Stimulated activated CD8-positive, alpha-beta memory T cell treated with anti-CD3 and anti-CD28 coated beads, Interleukin-2, amount 100 ng/mL, for 48 hours (primary cell): ENCODE measurements at places on chromosomes 16 and 17.

DNA sequence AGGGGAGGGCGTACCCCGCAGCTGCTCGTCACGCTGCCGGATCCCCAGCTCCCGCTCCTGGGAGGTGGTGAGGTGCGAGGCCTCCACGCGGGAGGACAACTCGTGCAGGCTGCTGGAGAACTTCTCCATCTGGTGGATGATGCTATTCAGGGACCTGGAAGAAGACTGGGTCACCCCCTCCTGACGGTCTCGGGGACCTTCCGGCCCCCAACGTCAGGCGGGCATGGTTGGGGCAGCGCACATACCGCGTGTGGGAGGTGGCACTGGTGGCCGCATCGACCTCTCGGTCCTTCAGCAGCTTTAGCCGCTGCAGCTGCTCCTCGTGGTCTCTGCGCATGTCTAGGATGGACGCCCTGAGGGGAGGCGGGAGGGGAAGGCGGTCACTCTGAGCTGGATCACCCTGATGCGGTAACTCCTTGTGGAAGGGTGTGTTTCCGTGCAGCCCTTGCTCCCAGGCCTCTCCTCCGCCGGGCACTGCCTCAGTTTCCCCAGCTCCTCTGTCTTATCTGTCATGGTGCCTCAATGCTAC, 13.3 kb upstream of the MRPL38 start:
- DNase-seq: no peak

DNA sequence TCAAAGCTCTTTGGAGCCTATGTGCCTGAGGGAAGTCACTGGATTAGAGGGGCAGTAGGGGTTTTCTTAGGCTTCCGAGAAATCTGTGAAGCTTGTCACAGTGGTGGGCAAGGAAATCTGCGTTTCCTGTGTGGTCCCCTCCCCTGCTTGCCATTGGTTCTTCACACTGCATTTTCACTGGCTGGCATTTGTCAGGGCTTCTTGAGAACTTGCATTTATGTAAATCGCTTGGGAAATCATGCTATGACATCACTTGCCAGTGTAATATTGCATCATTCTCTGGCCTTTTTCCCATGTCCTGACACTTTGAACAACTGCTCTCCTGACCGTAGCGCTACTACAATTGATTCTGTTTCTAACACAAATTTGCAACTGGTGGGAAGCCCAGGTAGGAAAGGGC, 1.8 kb downstream of the CACNG3 start:
- DNase-seq: no peak

GRCh38 chr17:73197161-73197560, 4.3 kb downstream of the COG1 start:
- DNase-seq: no peak

- DNase-seq: no peak
Measured at GRCh38 chr17:21242780-21243515, 10.3 kb downstream of the NATD1 start.

- DNase-seq: no peak
Measured at GRCh38 chr17:15955793-15956541, 11.0 kb downstream of the ADORA2B start.

DNA sequence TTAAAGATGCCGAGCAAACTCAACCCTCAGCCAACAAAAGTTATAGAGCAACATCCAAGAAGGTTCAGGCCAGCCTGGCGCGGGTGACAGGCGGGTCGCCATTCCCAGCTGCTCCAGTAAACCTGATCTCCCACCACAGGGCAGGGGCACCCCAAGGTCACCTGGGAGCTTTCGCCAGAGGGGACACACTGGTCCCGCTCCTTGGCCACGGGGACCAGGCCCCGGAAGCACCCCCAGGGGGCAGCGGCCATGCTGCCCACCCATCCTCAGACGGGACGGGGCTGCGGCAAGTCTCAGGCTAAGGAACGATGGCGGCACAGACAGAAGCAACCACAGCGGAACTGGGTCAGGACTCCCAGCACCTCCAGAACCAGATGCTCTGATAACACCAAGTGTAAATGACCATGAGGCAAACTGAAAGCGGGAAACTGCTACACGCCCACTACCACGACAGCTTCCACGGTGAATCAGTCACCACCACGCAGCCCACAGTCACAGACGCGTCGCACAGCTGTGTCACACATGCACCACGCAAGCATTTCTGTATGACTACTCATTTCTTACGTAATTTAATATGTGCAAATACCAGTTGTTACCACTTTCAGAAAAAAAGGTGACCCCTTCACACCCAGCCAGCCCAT, 14.1 kb upstream of the CCDC154 start:
- no peak for DNase-seq

DNA sequence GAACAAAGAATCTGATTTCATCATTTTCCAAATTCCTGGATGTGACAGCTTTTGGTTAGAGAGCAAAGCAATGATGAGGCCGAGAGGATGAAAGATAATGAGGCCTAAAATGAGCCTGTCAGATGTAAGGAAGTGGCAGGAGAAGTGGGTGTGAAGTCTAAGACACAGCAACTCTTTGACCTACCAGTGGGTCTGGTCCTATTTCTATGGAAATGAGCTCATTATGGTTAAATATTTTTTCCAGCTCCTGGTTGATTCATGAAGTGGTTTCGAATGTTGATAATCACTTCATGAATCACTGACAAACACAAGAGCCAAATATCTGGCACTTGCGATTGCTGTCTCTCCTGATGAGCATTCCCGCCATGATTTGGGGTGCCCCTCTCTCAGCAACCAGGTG, 273.3 kb upstream of the CDH5 start:
- no peak for DNase-seq

- DNase-seq: no peak
Measured at GRCh38 chr16:78744796-78745107, 645.3 kb downstream of the WWOX start.

DNA sequence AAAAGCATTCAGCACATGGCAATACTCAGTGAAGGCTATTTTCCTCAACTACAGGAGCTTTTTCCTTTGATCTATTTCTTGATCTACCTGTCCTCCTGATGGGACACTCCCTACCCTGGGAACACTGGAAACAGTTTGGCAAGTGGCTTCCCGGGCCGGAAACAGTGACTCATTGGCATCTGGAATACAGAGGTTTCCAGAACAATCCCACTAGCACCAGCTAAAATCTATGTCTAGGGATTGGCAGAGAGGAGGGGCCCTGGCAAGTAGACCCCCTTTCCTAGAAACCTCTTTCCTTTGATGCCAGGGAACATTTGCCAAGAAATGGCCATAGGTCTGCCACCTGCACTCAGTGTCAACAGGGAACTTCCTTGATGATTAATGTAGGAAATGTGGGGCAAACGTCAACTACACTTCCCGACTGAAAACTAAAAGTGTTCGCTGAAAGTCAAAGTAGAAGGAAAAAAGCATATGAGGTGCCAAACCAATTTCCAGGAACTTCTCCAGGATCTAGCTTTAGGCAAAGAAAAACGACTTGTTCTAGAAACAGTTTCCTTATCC, 30.4 kb upstream of the FBXW10B start:
- no peak for DNase-seq

DNA sequence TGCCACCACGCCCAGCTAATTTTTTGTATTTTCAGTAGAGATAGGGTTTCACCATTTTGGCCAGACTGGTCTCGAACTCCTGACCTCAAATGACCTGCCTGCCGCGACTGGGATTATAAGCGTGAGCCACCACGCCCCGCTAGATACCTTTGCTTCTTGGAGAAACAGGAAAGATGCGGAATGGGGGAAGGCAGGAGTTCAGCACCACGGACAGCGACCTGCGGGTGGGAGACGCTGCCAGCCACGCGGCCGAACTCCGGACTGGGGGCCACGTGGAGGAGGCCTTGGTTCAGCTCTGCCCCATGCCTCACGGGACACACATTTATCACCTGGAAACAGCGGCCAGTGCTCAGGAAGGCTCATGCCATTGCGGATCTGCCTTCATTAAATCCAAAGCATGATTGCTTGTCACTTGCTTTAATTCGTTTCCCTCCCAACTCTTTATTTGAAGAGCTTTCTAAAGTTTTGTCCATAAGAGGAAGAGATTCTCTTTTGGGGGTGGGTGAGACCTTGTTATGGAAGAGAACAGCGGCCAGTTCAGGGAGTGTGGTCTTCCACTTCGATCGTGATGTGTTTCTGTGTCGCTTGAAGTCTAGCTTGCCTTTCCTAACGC, 219.9 kb downstream of the ENGASE start:
- DNase-seq: peak; percentile 5

DNA sequence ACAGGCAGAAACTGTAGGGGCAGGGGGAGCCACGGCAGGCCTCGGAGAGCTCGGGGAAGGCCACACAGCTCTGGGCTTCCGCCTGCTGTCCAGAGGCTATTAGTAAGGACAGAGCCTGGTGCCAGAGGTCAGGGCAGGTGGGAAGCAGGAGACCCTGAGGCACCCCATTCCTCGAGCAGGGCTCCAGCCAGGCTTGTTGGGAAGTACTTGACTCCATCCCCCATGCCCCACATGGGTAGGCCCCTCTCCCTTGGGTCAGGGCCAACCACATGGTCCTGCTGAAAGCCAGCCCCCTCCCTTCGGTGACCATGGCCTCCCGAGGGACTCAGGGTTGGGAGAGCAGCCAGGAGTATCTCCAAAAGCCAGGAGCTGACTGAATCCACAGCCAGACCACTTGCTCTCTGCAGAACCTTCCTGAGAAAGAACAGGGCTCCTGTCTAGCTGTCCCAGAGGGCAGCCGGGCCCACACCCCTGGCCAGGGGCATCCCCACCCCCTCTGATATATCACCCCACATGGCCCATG, 17.4 kb upstream of the MPRIP start:
- DNase-seq: no peak

GRCh38 chr16:82658796-82659195, 32.0 kb downstream of the CDH13 start:
- no peak for DNase-seq

- no peak for DNase-seq
Measured at GRCh38 chr16:88988980-88989811, 12.2 kb upstream of the CBFA2T3 start.

DNA sequence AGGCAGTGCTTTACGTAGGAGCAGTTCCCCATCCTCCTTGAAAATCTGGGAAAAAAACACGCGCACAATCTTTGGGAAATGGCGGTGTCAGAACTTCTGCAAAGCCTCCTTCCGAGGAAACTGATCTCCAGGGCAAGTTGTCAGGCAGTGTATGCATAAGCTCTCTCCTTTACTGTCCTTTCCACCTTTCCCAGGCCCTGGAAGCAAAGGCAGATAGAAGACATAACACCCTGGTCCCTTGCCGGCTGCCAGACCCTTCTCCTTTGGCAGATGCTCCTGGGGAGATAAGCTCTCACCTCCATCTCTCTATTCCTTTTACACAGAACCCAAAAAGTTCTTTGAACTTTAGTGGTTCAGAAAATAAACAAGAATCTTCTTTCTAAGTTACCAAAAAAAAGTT, 12.4 kb downstream of the TOB1 start:
- DNase-seq: no peak

DNA sequence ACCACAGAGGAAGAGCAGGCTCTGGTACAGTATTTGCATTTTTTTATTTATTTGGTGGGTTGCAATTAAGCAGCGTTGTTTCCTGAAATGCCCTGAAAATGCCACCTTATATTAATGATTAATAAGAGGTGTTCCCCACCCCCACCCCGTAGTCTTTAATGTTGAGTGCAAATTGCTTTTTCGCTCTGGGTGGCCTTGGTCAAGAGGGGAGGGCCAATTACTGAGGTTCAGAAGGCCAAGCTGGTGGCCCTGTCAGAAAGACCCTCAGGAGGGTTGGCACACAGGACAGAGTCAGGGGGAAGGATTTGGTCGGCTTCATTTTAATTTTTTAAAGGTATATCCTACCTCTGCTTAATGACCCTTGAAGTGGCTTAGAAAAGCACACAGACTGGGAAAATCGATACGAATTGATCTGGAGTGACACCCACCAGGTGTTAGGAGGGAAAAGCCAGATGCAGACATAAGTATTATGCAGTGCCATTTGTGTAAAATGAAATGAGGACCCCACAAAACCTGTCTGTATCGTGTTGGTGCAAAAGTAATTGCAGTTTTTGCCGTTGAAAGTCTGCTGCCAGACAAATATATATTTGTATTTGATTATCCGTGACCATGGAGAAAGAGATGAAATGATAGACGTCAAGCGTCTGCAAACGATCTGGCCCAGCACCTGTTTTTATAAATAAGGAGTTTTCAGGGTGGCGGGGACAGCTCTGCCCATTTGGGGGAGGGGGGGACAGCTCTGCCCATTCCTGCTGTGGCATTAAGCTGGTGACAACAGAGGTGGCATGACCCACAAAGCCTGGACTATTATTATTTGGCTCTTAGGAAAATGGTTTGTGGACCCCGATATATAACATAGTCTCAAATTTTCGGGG, 143.8 kb upstream of the PLCG2 start:
- no peak for DNase-seq

GRCh38 chr17:82608816-82609215, 39.4 kb downstream of the WDR45B start:
- DNase-seq: no peak

DNA sequence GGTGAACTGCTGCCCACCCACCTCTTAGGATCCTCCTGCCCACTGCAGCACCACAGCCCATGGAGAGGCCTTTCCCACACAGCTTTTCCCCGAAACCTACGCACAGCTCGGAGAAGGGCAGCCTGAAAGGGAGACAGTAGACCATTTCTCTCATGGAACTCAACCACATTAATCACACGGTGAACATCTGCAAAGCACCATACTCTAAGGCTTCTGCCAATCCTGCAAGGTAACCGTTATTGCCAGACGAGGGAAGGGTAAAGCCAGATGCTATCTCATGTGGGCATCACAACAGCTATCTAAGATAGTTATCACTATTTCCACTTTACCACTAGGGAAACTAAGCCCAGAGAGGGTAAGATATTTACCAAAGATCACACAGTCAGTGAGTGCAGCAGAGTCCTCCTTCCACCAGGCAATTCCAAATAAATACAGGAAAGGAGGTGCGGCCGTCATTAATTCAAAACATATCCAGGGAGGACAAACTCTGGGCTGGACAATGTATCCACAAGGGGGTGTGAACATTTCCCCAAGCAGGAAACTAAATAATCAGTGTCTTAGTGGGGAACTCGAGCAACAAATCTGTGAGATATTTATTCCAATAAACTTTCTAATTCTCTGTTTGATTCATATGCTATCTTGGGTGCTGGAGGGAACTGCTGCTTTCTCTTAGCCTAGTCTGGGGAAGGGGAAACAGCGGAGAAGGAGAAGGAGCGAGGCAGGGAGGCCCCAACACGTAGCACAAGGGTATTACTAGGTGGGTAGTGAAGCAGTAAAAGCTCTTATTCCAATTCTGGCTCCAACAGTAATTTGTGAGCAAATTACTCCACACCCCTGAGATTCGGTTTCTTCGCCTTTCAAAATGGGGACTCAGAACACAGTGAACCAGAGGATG, 723 bp downstream of the TMEM186 start:
- no peak for DNase-seq

GRCh38 chr17:11943759-11944347, 53.4 kb downstream of the ZNF18 start:
- DNase-seq: no peak

DNA sequence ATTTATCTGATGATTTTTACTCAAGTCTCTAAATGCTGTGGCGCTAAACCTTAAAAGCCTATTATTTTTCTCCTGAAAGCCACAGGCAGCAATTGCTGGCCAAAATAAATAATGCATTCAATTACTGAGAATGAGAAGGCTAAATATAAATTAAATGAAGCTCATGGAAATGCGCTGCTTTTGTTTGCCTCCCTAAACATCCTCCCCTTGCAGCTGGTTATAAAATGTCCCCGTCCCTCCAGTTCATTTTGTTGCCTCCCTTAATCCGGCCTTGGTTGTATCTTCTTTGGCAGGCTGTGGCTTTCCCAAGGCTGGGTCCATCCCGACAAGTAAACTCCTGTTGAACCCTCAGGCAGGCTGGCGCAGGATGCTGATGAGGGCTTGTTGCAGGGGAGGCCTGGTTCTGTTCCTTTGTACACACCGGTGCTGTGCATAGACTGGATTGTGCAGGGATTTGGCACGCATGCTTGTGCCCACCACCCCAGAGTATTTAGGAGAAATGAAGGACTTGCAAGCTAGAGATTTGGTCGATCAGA, 62.7 kb downstream of the KNOP1 start:
- DNase-seq: no peak

GRCh38 chr17:71398800-71399219, 722.0 kb upstream of the SOX9 start:
- no peak for DNase-seq
